NT2/D1 (cell line): ENCODE measurements at places on chromosomes 12 and 14.

- DNase-seq = no peak
These were observed 660 bp upstream of the MAP1LC3B2 start for GRCh38 chr12:116558280-116559161.

- DNase-seq = no peak
These were observed 17.2 kb downstream of the NAV3 start for GRCh38 chr12:77847680-77848431.

DNA sequence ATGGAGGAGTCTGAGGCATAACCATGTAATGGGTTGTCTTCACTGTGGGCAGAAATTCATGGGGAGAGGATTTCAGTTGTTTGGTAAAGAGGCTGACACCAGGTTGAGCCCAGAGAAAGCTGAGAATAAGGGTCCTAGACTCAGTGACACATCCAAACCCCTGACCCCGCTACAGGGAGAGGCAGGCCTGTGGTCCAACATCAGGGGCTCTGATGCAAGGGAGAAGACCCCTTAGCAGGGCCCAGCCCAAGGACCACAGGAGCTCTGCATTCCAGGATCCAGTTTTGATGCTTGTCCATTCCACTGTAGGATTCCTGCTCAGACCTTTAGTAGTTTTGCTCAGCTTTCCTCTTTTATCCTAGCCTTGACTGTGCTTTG is 15.5 kb downstream of the GPR68 start:
- DNase-seq = no peak

DNA sequence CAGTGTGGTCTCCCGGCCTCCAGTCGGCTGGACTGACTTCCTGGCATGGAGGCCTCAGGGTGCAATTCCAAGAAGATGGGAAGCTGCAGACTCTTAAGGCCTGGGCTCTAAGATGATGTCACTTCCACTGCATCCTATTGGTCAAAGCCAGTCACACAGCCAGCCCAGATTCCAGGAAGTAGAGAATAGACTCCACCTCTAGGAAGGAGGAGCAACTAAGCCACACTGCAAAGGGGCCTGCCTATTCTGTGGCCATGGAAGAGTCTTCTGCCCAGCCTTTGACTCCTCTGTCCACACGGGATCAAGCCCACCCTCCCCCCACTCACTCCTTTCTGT is 103.9 kb upstream of the RFLNA start:
- peak; percentile 35 for DNase-seq

- DNase-seq = no peak
These were observed 5.5 kb upstream of the SLC15A5 start for GRCh38 chr12:16282978-16283377.

- no peak for DNase-seq
These were observed 121.2 kb upstream of the LRIG3 start for GRCh38 chr12:59041241-59042121.

DNA sequence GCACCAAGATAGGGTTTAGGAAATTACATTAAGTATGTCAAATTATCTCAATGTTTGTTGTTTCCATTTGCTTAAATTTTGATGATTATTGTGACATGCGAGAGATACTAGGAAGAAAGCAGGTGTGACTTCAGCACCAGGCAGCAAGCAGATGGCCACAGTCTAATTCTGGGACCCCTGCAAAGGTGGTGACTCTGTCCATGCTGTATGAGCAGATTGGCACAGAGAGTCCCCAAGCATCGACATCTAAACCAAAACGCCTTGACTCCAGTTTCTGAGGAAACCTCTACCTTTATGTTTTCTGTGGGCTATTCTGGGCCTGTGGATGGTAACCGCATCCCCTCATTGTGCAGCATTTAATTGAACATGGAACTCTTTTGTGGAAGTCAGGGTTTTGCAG is 670.1 kb upstream of the TMEM132C start:
- DNase-seq = no peak

DNA sequence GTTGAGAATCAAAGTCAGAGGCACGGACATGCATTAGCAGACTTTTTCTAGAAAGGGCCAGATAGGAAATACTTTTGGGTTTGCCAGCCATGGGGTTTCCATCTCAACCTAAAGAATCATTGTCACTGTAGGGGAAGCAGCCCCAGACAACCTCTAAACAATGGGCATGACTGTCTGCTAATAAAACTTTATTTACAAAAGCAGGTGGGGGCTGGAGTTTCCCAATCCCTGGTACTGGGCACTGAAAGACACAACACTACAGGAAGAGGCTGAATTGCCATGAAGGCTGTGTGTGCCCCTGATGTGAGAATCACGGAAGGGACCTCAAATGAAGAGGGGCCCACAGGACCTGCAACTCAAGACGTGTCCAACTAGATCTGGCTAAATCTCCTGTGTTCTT is 62.0 kb upstream of the GPR68 start:
- no peak for DNase-seq

DNA sequence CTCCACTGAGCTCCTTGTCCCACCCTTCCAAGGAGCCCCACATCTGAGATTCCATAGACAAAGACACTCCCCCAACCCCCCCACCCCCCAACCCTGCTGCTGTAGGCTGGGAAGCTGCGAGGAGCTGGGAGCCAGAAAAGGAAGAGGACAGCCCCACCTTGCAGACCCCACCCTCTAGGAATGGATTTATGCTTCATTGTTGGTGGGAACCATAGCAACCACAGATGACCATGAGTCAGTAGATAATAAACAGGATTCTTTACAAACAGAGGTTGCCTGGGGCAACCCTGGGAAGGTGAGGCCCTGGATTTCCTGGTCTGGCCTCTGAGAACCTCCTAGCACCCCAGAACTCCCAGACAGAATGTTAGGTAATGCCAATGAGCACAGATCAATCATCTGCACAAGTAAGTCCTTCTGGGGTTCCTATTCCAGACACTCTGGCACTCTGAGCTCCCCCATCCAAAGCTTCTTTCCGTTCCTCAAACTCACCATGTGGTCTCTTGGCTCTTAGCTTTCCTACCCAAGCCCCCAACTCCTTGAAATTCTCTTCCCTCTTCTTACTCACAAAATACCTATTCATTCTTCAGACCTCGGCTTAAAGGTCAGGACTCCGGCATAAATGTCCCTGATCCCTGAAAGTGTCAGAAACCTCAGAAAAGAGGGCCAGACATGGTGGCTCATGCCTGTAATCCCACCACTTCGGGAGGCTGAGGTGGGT is 15.2 kb upstream of the PLEKHG6 start:
- DNase-seq = peak; percentile 89

DNA sequence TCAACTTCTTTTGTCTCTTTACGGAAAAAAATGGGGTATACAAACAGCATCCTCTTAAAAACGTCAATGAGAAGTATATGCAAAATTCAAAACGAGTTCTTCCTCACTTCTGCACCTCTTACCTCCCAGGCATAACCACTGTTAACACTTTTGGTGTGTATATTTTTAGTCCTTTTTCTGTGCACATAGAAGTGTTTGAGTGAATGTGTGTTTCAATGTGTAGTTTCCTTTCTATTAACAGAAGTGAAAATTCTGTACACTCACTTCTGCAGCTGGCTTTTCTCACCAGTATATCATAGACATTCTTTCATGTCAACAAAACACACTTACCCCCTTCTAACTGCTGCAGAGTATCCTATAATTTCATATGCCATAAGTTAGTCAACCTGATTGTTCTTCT is 5.4 kb downstream of the UBR7 start:
- no peak for DNase-seq

DNA sequence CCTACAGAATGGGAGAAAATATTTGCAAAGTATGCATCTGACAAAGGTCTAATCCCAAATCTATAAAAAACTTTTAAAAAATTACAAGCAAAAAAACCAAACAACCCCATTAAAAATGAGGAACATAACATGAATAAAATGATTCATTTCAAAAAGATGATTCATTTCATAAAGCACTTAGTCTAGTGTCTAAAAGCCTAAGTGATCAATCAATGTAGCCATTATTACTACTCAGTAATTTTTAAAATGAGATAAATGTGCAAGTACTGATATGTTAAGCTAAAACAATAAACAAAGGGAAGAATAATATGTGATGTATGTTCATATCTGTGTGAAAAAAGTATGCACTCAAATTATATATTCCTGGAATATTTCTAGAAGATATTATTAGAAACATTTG is 119.1 kb upstream of the GARIN6 start:
- no peak for DNase-seq

DNA sequence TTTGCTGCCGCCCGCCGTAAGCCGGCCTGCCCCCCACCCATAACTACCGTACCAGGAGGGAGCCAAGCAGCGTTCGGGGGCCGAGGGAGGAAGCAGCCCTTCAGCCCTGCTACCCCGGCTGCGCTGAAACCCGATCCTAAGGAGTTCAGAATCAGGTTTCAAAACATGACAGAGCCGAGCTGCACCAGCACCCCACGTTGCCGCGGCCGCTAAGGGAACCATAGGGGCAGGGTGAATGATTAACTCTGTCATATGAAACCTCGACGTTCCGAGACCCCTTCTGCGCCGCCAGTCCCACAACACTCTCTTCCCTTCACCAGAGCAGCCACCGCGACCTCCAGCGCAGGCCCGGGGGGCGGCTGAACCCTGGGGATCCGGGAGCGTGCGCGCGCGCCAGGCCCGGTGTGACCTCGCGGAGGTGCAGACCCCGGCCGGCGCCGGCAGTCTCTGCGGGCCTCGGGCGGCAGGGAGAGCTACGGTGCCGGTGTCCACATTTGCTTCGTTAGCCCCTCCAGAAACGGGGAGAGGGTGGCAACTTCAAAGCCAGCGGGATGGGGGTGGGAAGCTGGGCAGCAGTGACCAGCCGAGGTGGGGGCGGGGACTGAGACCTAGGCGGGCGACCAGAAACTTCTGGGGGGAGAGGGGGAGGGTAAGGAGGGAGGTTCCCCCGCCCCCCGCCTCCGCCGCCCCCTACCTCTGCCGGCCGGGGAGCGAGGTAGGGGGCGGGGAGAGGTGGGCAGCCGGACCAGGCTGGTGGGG is 1.6 kb downstream of the SIX4 start:
- DNase-seq = no peak

GRCh38 chr12:6748761-6749160 is 4.2 kb downstream of the MLF2 start:
- DNase-seq = no peak

- DNase-seq = no peak
These were observed 1.1 kb upstream of the ITGA7 start for GRCh38 chr12:55708695-55709233.
